ENCODE measurements at places on chromosomes 3 and 15.

DNA sequence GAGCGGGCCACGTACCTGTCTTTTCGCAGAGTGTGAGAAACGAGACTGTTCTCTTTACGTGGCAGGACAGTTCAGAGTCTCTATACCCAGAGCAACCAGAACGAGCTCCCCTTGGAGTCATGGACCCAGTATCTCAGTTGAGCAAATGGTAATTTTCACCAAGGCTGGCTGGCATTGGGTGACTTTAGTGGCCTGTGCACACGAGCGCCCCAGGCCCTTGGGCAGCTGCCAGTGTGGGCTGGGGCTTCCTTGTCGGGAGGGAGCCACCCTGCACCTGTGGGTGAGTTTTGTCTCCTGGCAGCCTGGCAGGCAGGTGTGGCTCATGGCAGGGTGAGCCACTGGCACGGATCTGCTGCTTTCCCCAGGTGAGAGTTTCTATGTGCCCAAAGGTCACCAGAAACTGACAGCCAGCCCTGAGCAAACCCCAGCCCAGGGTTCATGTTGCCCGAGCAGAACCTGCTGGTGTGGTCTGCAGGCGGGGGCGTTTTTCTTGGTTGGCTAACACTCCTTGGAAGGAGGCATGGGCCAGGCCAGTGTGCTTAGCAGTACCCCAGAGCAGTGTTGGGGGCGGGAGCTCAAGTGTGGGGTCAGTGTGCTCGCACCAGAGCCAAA lies 135.0 kb downstream of the TJP1 start:
- no peak for DNase-seq

DNA sequence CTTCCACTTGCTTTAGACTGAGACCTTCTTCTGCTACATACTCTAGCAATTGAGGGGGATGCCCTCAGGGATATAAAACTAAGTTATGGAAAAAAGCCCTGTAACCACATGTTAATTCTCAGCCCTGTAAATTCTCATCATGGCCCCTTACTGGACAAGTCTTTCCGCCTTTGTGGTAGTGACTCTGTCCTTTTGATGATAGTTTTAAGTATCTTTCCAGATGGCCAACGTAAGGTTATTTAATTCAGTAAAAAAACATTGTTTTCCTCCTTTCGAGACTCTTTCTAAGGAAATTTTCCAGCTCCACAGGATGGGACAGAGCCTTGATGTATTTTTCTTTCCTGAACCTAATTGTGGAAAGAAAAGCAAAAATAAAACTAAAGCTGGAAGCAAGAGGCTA lies 25.3 kb upstream of the TM4SF4 start:
- no peak for DNase-seq

DNA sequence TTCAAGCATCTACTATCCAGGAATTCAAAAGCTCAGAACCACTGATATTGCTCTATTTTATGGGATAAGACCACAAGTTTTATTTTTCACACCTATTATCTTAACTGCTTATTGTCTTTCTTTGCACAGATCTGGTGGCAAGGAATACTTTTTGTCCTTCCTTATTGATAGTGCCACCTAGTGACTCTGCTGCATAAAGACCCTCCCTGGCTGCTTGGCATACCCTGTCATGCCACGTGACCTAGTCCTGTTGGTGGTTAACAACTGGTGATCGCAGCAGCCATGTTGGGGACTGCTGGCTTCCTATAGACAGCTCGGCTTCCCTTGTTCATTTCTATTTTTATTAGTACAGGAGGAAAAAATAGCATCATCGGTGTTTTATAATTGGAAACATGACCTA lies 236.3 kb downstream of the MEX3B start:
- DNase-seq, result no peak

DNA sequence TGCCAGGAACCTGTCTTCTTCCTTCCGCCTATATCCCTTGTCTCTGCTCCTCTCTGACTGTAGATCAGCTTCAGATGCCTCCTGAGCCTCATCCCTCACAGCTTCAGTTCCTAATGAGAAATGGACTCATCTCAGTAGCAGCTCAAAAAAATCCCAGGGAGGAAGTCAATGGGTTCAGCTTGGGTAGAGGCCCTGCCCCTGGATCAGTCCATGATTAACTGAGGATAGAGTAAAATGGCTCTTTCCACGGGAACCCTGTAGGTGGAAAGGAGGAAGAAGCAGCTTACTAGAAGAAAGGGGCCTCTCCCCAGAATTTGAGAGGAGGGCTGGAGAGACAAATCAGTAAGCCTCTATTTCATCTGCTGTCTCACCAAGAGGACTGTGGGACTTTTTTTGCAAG lies 26.9 kb upstream of the HCN4 start:
- no peak for DNase-seq

GRCh38 chr3:13078163-13078905 lies 5.1 kb upstream of the IQSEC1 start:
- DNase-seq, result no peak

Data from C1 segment of cervical spinal cord (tissue), 14 donors.